ENCODE measurements at places on chromosomes 5 and 9. TPM values are rescaled to one million over a fixed set of nuclear protein-coding genes. Genes with fewer than 3 reads are reported as not detected.

CXXC5 gene
- 33.3 TPM for total RNA-seq

OR1L4 gene
- not detected for total RNA-seq

CDH9 gene
- total RNA-seq, result not detected

IL31RA gene
- not detected for total RNA-seq

PCDHB13 gene
- 2.4 TPM for total RNA-seq

NIPSNAP3A gene
- 40.5 TPM for total RNA-seq

IFNA2 gene
- total RNA-seq, result not detected

PTGER4 gene
- total RNA-seq, result 32.6 TPM

DRD1 gene
- total RNA-seq, result not detected

GABRA1 gene
- not detected for total RNA-seq

FAM221B gene
- not detected for total RNA-seq

RBM27 gene
- 23.0 TPM for total RNA-seq

PTBP3 gene
- total RNA-seq, result 51.8 TPM

HAPLN1 gene
- total RNA-seq, result not detected

PALM2AKAP2 gene
- total RNA-seq, result 37.5 TPM

MYOZ3 gene
- total RNA-seq, result not detected

KIF24 gene
- total RNA-seq, result 0.57 TPM

SLC36A2 gene
- 0.85 TPM for total RNA-seq

RHOBTB3 gene
- 165 TPM for total RNA-seq

ACOT12 gene
- total RNA-seq, result not detected

CDX1 gene
- total RNA-seq, result not detected

GAPVD1 gene
- total RNA-seq, result 59.0 TPM

GFI1B gene
- not detected for total RNA-seq

PFN3 gene
- not detected for total RNA-seq

KLHL9 gene
- 28.2 TPM for total RNA-seq

SOHLH1 gene
- total RNA-seq, result not detected

UNC13B gene
- 28.8 TPM for total RNA-seq

COL15A1 gene
- total RNA-seq, result 60.3 TPM

MEIKIN gene
- total RNA-seq, result 1.5 TPM

INSL6 gene
- total RNA-seq, result not detected

C9orf50 gene
- total RNA-seq, result not detected

PDCD1LG2 gene
- total RNA-seq, result 3.4 TPM

TOR4A gene
- total RNA-seq, result 3.3 TPM

F2RL2 gene
- total RNA-seq, result not detected

CER1 gene
- total RNA-seq, result not detected

FLT4 gene
- total RNA-seq, result 3.1 TPM

MLANA gene
- not detected for total RNA-seq

MRPS2 gene
- total RNA-seq, result 26.6 TPM

LCN12 gene
- not detected for total RNA-seq

GBGT1 gene
- total RNA-seq, result 19.4 TPM

ADAMTS2 gene
- total RNA-seq, result 56.5 TPM

SPINK4 gene
- total RNA-seq, result not detected

SPATA31A3 gene
- total RNA-seq, result not detected

ADRA1B gene
- 1.7 TPM for total RNA-seq

LEAP2 gene
- 0.57 TPM for total RNA-seq

CPLANE1 gene
- 37.0 TPM for total RNA-seq

C9orf152 gene
- total RNA-seq, result not detected

PCDHB7 gene
- 1.2 TPM for total RNA-seq

SLC26A2 gene
- total RNA-seq, result 12.3 TPM

FOXD4L3 gene
- not detected for total RNA-seq

TLX3 gene
- total RNA-seq, result not detected

AFAP1L1 gene
- total RNA-seq, result 99.8 TPM

SLC31A1 gene
- 21.0 TPM for total RNA-seq

CHMP5 gene
- 72.4 TPM for total RNA-seq

FAM200C gene
- total RNA-seq, result 3.6 TPM

BARHL1 gene
- total RNA-seq, result not detected

IFNA21 gene
- not detected for total RNA-seq

SPINK13 gene
- not detected for total RNA-seq

PCDHGA1 gene
- 0.34 TPM for total RNA-seq

N4BP3 gene
- total RNA-seq, result 0.17 TPM

Data from subcutaneous adipose tissue (tissue), 4 donors.